CD4-positive, alpha-beta T cell treated with Interleukin-4 for 4 hours (primary cell): ENCODE measurements at places on chromosomes 3 and 15.

GRCh38 chr3:20222274-20222673 lies 36.3 kb upstream of the SGO1 start:
- no peak for DNase-seq

DNA sequence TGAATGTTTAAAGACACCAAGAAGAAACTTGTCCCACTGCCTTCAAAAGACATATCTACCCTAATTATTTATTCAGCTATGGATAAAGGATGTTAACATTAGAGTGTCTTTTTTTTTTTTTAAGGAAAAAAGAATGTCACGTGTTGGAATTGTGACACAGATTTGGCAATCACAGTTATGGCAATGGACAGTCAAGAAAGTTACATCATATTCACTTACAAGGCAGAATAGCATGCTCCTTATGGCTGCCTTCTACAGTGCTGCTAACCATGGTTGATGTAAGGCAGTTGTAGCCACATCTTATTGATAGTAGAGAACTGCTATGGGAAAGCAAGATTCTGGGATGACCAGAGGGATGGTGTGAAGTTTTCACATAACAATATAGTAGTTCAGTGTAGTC lies 128.8 kb upstream of the ZBTB20 start:
- no peak for DNase-seq

DNA sequence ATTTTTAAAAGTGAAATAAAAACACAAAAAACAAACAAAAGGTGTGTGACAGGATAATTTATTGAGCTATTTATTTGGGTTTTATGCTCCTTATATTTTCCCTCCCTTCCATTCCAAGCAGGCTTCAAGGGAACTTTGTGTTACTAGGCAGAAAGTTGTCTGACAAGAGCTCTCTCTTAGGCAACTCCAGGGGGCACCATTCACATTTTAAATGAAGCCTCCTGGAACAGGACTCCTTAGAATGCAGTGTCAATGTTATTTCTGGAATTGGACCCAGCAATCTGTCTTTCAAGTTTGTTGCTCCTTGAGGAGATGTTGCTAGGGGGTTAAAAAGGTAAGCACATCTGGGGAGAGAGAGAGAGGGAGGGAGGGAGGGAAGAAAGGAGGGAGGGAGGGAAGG lies 5.4 kb upstream of the RFX7 start:
- no peak for DNase-seq

DNA sequence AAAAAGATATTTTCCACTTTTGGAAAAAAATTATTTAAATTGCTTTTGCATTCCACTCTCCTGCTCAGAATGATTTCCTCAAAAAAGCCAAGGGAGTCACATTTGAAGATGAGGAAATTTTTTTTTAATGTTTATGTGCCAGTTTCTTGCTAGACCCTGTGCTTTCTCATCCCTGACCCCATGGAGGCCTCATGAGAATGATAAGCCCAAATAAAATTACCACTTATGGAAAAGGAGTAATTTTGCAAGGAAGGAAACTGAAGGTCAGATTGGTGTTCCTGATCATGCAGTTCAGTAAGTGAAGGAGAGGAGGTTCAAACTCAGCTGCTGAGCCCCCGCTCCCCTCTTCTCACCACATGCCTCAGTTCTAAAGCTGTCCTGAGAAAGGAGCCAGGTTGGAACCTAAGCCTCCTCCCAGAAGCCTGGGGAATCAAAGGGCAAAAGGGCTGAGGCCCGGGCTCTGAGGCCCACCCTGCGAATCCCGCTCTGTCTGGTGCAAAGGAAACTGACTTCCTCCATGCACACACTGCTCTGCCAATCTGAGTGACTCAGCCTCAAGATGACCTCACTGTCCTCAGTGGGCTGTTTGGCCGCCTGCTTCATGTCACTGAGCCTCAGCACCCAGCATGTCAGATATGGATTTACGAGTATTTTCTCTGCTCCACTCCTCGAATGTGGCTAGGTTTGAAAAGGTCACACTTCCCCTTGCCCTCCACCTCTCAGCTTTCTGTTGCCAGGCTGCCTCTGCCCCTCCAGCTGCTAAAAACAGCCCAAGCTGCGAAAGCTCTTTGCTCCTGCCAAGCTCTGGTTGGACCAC lies 56.9 kb upstream of the FLNB start:
- no peak for DNase-seq

DNA sequence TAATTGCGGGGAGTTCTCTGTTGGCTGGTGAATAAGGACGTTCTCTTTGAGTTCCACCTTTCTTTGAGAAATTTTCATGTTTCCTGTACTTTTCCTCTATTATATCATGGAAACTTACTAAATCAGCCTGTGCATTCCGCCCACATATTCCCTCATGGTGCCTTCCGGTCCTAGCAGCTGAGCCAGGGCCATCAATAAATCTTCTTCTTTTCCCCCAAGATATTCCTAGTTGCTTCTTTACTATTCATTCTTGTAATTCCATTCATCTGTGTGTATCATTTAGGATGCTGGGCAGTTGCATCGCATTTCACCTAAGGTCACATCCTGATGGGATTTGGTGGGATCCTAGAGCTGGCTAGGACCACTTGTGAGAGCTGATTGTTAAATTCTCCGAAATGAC lies 139.2 kb downstream of the RBMS3 start:
- DNase-seq, result no peak

DNA sequence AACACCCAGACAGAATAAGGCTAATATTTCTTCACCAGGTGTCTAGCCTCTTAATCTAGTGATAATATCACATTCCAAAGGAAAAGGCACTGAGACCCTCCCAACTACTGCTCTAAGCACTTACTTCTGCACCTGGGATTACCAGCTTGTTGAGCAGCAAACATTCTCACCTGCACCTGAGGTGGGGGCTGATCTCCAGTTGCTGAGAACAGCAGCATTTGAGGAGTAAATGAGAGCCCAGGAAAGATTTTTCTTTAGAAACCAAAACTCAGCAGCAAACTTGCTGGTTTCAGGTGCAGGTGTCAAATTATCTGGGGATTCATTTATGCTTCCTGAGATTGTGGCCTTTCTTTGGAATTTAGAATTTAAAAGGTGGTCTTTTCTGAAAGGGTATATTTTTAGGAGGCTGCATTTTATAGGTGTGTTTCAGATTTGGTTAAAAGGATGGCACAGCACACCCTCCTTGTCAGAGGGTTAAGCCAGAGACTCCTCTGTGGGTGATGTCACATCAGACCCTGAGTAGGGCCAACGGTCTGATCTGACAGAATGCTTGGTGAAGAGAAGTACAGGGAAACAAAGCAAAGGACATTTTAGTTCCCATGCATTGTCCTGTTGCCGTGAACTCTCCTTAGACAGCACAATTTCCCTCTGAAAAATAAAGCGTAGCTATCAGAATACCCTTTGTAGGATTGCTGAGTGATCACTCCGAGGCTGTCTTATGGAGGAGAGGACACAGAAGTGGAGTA lies 411.0 kb upstream of the ATP11B start:
- no peak for DNase-seq

- DNase-seq, result no peak
Observed at GRCh38 chr3:171343693-171344092, 116.5 kb downstream of the TNIK start.

DNA sequence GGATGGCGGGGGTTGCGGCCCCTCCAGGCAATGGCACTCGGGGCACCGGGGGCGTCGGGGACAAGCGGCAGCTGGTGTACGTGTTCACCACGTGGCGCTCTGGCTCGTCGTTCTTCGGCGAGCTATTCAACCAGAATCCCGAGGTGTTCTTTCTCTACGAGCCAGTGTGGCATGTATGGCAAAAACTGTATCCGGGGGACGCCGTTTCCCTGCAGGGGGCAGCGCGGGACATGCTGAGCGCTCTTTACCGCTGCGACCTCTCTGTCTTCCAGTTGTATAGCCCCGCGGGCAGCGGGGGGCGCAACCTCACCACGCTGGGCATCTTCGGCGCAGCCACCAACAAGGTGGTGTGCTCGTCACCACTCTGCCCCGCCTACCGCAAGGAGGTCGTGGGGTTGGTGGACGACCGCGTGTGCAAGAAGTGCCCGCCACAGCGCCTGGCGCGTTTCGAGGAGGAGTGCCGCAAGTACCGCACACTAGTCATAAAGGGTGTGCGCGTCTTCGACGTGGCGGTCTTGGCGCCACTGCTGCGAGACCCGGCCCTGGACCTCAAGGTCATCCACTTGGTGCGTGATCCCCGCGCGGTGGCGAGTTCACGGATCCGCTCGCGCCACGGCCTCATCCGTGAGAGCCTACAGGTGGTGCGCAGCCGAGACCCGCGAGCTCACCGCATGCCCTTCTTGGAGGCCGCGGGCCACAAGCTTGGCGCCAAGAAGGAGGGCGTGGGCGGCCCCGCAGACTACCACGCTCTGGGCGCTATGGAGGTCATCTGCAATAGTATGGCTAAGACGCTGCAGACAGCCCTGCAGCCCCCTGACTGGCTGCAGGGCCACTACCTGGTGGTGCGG lies 1.9 kb downstream of the CHST2 start:
- DNase-seq, result peak; percentile 68

GRCh38 chr15:59958288-59958687 lies 45.8 kb upstream of the FOXB1 start:
- no peak for DNase-seq

DNA sequence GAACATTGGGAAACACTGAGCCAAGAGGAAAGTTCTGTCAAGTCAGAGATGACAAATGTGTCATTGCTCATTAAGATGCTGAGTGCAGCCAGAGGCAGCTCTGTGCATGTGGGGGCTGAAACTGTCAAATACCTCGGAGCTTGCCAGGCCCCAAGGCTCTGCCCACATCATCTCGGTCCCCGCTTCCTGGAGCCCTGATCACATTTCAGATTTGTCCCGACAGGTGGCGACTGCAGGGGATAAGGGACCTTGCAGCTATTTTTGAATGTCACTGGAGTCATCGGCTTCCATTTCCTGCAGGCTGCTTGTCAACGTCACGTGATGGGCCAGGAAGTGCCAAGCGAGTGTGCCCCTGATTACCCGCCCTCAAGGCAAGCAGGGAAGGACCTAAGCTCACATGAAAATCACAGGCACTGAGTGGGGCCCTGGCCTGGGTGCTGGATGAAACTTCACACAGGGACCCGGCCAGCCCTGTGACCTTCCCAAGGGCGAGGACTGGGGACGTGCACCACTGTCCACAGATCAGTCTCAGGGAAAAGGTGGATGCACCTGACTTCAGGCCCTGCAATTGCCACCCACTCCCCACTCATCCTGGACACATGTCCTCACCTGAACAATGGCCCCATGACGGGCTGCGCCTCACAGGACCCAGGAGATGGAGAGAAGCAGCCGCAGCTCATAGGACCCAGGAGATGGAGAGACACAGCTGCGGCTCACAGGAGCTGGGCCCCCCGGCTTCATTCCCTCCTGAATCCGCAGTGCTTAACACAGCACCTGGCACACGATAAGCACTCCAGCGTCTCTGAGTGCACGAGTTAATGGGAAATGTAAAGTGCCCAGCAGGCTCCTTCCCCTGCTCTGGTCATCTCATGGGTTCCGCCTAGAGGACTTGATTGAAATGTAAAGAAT lies 73.4 kb downstream of the NUP210 start:
- DNase-seq, result peak; percentile 82

GRCh38 chr3:71025010-71025409 lies 558.5 kb downstream of the FOXP1 start:
- no peak for DNase-seq

- no peak for DNase-seq
Observed at GRCh38 chr3:186638259-186638658, 1.9 kb upstream of the FETUB start.

DNA sequence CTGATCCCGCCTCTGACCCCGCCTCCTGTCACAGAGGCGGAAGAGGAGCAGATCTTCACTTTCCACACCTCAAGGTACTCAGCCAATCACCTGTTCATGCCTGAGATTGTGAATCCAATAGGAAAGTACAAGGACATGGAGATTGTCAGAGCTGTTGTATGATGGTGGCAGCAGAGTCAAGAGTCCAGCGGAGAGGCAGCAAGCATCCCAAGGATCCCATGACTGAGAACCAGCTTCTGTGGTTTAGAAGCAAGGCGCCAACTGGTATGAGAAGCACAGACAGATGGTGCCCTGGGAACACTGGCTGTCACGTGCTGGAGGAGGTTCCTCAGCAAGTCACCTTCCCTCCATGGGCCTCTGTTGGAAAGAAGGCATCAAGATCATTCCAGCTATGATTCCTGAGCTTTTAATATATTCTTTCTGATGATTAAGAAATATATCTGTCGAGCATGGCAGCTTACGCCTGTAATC lies 93.9 kb downstream of the CPN2 start:
- no peak for DNase-seq

- no peak for DNase-seq
Observed at GRCh38 chr15:52499506-52499905, 29.2 kb downstream of the MYO5A start.

GRCh38 chr15:61824291-61824690 lies 236.0 kb downstream of the VPS13C start:
- DNase-seq, result no peak

GRCh38 chr3:134381831-134382442 lies 7.7 kb upstream of the AMOTL2 start:
- DNase-seq, result no peak
